COR-L47 (cell line): ENCODE measurements at places on chromosomes 1 and 21.

- DNase-seq, result no peak
These were observed 1.4 kb upstream of the OLFML3 start for GRCh38 chr1:113977906-113978305.

DNA sequence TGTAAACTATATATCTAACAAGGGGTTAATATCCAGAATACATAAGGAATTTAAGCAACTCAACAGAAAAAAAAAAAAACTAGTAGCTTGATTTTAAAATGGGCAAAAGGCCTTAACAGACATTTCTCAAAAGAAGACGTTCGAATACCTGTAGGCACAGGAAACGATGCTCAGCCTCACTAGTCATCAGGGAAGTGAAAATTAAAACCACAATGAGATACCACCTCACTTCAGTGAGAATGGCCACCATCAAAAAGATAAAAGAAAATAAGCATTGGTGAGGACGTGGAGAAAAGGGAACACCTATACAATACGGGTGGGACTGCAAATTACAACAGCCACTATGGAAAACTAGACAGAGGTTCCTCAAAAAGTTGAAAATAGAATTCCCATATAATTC, 37.3 kb downstream of the NPHP4 start:
- no peak for DNase-seq

- no peak for DNase-seq
These were observed 68.3 kb downstream of the RNASEL start for GRCh38 chr1:182520736-182521135.

DNA sequence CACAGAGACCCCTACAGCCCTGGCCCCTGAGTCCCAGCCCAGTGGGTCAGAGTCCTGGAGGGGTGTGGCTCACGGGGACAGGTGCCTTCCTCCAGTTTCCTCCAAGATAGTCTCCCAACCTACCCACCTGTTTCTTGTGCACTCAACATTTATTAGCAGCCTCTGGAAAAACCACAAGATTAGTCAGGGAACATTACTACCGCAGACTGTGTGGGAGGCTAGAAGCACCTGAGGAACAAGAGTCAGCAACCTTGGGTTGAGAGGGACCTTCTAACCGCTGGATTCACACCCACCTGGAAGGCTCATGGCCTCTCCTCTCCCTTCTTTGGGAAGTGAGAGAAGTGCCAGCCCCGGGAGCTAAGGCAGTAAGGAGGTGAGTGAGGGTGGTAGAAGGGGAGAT, 22.5 kb upstream of the IKBKE start:
- DNase-seq, result no peak
